ENCODE measurements at places on chromosomes 2 and 18. TPM values are rescaled to one million over a fixed set of nuclear protein-coding genes. Genes with fewer than 3 reads are reported as not detected.

FRZB gene
- total RNA-seq = 0.15 TPM

LONRF2 gene
- total RNA-seq = not detected

GALNT13 gene
- total RNA-seq = 3.6 TPM

ITPRIPL1 gene
- not detected for total RNA-seq

PXDN gene
- total RNA-seq = 92.2 TPM

TOGARAM2 gene
- 0.44 TPM for total RNA-seq

MAP2 gene
- total RNA-seq = 71.1 TPM

CPLX4 gene
- not detected for total RNA-seq

PHOSPHO2 gene
- total RNA-seq = 5.9 TPM

SATB2 gene
- total RNA-seq = 7.8 TPM

TUBA3E gene
- total RNA-seq = not detected

MC4R gene
- not detected for total RNA-seq

UGT1A8 gene
- 0.17 TPM for total RNA-seq

CHRNA1 gene
- total RNA-seq = not detected

APLF gene
- 4.5 TPM for total RNA-seq

GRHL1 gene
- 10.6 TPM for total RNA-seq

DIPK1C gene
- not detected for total RNA-seq

ANKRD30B gene
- total RNA-seq = not detected

FKBP7 gene
- 3.8 TPM for total RNA-seq

ABCG8 gene
- total RNA-seq = not detected

PIEZO2 gene
- not detected for total RNA-seq

GREB1 gene
- total RNA-seq = 0.20 TPM

MBP gene
- 44.4 TPM for total RNA-seq

FBXO36 gene
- 3.6 TPM for total RNA-seq

LOXHD1 gene
- not detected for total RNA-seq

TUBA4B gene
- not detected for total RNA-seq
